HCT116 (cell line): ENCODE measurements at places on chromosomes 2 and 18. TPM values are rescaled to one million over a fixed set of nuclear protein-coding genes. Genes with fewer than 3 reads are reported as not detected.

SNORC gene
- 14.0 TPM for total RNA-seq

GRHL1 gene
- total RNA-seq, result 8.5 TPM

CD8B gene
- 0.47 TPM for total RNA-seq

- no peak for DNase-seq
- H3K36me3 ChIP-seq, result no peaks in the 10 kb centered on the region
- no peak overlapping the region for H3K27ac ChIP-seq
- no peaks in the 10 kb centered on the region for H3K27me3 ChIP-seq
- H3K4me3 ChIP-seq, result no peak overlapping the region
Measured at GRCh38 chr2:211084352-211084751, 528.0 kb downstream of the CPS1 start.

THSD7B gene
- not detected for total RNA-seq

GRCh38 chr2:70907130-70908057 lies 28.3 kb upstream of the ATP6V1B1 start:
- no peak overlapping the region for H3K4me3 ChIP-seq
- H3K36me3 ChIP-seq, result no peaks in the 10 kb centered on the region
- no peaks in the 10 kb centered on the region for H3K4me1 ChIP-seq
- H3K27ac ChIP-seq, result no peak overlapping the region
- DNase-seq, result no peak
- no peaks in the 10 kb centered on the region for H3K27me3 ChIP-seq

ALPG gene
- 0.10 TPM for total RNA-seq

ALPI gene
- not detected for total RNA-seq

- DNase-seq, result no peak
- no peaks in the 10 kb centered on the region for H3K36me3 ChIP-seq
- no peak overlapping the region for H3K27ac ChIP-seq
Measured at GRCh38 chr2:74228772-74229171, 30.4 kb downstream of the MTHFD2 start.

- no peak overlapping the region for H3K27ac ChIP-seq
- DNase-seq, result no peak
- H3K4me1 ChIP-seq, result no peaks in the 10 kb centered on the region
- no peaks in the 10 kb centered on the region for H3K36me3 ChIP-seq
Measured at GRCh38 chr2:79713131-79713785, 200.4 kb downstream of the CTNNA2 start.

FAM136A gene
- total RNA-seq, result 83.0 TPM

GRCh38 chr2:45483997-45484396 lies 127.1 kb downstream of the SRBD1 start:
- H3K4me3 ChIP-seq, result no peak overlapping the region
- no peaks in the 10 kb centered on the region for H3K36me3 ChIP-seq
- H3K27me3 ChIP-seq, result no peaks in the 10 kb centered on the region
- peak; percentile 4 for DNase-seq

DNA sequence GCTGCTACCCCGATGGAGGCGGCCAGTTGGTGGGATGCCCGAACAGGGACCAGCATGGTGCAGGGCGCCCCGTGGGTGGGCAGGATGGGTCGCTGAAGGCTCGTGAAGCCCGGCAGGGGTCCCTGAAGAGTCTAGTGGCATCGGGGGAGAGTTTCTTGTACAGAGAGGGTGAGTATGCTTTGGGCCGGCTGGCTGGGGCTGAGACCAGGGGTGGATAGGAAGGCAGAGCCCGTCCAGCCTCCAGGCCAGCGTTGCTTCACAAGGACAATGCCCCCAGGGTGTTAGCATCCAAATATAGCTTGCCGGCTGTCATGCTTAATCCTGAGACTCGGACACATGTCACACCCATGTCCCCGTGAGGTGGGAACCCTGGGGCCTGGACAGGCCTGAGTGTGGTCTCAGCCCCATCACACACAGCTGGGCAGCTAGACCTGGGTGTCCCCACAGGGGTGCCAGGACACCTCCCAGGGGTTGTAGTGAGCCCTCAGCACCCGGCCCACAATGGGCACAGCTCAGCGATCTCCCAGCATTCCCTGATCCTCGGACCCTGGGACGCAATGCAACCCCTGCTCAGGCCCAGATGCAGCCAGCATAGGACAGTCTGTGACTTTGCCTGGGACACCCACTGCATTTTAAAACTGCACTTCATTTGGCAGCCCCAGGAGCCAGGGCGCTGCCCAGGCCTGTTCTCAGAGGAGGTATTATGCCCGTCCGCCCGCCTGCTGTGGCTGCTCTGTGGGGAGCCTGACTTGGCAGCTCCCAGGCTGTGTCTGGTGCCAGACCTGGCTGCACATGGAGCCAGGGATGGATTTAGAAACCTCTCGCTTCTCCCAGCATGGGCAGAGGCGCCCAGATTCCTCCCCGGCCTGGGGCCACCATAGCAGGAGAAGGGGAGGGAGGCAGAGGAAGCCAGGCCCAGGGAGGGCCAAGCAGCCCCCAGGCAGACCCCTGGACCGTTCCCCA lies 36.4 kb downstream of the RAMP1 start:
- H3K4me1 ChIP-seq, result peaks cover 6% of the 10 kb centered on the region; the same call in 1 of the 2 replicates
- no peak overlapping the region; the same call in 1 of the 2 replicates for H3K27ac ChIP-seq
- no peak overlapping the region for H3K4me3 ChIP-seq
- H3K36me3 ChIP-seq, result no peaks in the 10 kb centered on the region

GRCh38 chr2:147829106-147829505 lies 15.7 kb upstream of the ACVR2A start:
- no peak overlapping the region for H3K27ac ChIP-seq
- no peaks in the 10 kb centered on the region for H3K36me3 ChIP-seq
- H3K27me3 ChIP-seq, result no peaks in the 10 kb centered on the region
- H3K4me3 ChIP-seq, result no peak overlapping the region
- DNase-seq, result peak; percentile 26

GRCh38 chr2:227761740-227762476 lies 16.2 kb downstream of the SCYGR8 start:
- no peaks in the 10 kb centered on the region for H3K4me1 ChIP-seq
- H3K27ac ChIP-seq, result no peak overlapping the region
- no peaks in the 10 kb centered on the region for H3K36me3 ChIP-seq
- no peaks in the 10 kb centered on the region for H3K27me3 ChIP-seq

TSPYL6 gene
- not detected for total RNA-seq

- peak; percentile 99 for DNase-seq
- peak overlapping the region; percentile 59 for H3K4me3 ChIP-seq
- H3K36me3 ChIP-seq, result no peaks in the 10 kb centered on the region
- no peaks in the 10 kb centered on the region for H3K27me3 ChIP-seq
- H3K4me1 ChIP-seq, result peaks cover 8% of the 10 kb centered on the region
Measured at GRCh38 chr18:62714671-62715435, 488 bp upstream of the PHLPP1 start.

DNA sequence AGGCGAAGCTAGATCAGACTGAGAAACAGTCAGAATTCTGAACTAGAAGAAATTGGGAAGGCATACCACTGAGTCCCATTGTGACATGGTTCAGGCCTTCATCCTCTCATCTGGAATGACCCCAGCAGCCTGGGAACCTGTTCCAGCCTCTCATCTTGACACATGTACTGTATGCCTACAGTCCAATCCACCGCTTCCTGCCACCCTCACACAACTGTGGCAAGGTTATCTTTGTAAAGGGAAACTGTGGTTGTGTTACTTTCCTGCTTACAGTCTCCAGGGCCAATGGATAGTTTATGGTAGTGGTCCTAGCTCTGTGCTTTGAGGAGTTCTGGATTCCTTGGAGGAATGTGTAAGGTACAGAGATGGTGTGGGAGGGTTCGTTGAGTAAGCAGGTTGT lies 296.9 kb upstream of the TRIB2 start:
- no peak overlapping the region for H3K4me3 ChIP-seq
- no peaks in the 10 kb centered on the region for H3K4me1 ChIP-seq
- no peaks in the 10 kb centered on the region for H3K36me3 ChIP-seq
- H3K27me3 ChIP-seq, result no peaks in the 10 kb centered on the region
- no peak for DNase-seq
- no peak overlapping the region for H3K27ac ChIP-seq

GRCh38 chr2:196149948-196150347 lies 21.4 kb downstream of the STK17B start:
- H3K36me3 ChIP-seq, result peaks cover 8% of the 10 kb centered on the region; the same call in 1 of the 2 replicates
- H3K4me3 ChIP-seq, result no peak overlapping the region
- H3K27me3 ChIP-seq, result no peaks in the 10 kb centered on the region
- no peak for DNase-seq

BCL11A gene
- total RNA-seq, result 0.71 TPM

DNA sequence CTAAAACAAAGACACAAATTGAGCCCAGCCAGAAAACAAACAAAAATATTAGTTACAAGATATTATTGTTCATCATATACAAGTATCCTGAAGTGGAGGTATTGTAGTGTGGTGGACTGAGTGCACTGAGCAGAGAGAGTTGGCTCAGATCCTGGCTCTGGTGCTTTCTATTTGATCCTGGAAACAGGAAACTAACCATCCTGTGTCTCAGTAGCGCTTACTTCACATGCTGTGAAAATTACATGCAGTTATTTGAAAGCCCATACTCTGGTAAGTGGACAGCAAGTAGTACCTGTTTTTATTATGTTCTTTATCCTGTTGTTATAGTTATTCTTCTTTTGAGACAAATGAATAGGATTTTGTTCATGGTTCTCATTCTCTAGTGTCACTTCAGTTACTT lies 84.3 kb upstream of the CRIM1 start:
- no peaks in the 10 kb centered on the region for H3K4me1 ChIP-seq
- H3K36me3 ChIP-seq, result no peaks in the 10 kb centered on the region
- H3K4me3 ChIP-seq, result no peak overlapping the region

RFTN2 gene
- total RNA-seq, result not detected

GRCh38 chr2:241344925-241345651 lies 11.0 kb upstream of the FARP2 start:
- H3K4me3 ChIP-seq, result no peak overlapping the region
- H3K27me3 ChIP-seq, result no peaks in the 10 kb centered on the region
- H3K4me1 ChIP-seq, result no peaks in the 10 kb centered on the region
- no peak overlapping the region for H3K27ac ChIP-seq
- peaks cover 83% of the 10 kb centered on the region for H3K36me3 ChIP-seq

- H3K4me1 ChIP-seq, result no peaks in the 10 kb centered on the region
- H3K4me3 ChIP-seq, result no peak overlapping the region
- no peaks in the 10 kb centered on the region for H3K27me3 ChIP-seq
Measured at GRCh38 chr2:139366681-139367080, 586.5 kb upstream of the NXPH2 start.

LBX2 gene
- total RNA-seq, result 10.1 TPM
